Stimulated activated CD4-positive, alpha-beta T cell treated with anti-CD3 and anti-CD28 coated beads, Interleukin-15, amount 100 ng/mL, for 1 hour (primary cell): ENCODE measurements at places on chromosomes 11 and 22.

DNA sequence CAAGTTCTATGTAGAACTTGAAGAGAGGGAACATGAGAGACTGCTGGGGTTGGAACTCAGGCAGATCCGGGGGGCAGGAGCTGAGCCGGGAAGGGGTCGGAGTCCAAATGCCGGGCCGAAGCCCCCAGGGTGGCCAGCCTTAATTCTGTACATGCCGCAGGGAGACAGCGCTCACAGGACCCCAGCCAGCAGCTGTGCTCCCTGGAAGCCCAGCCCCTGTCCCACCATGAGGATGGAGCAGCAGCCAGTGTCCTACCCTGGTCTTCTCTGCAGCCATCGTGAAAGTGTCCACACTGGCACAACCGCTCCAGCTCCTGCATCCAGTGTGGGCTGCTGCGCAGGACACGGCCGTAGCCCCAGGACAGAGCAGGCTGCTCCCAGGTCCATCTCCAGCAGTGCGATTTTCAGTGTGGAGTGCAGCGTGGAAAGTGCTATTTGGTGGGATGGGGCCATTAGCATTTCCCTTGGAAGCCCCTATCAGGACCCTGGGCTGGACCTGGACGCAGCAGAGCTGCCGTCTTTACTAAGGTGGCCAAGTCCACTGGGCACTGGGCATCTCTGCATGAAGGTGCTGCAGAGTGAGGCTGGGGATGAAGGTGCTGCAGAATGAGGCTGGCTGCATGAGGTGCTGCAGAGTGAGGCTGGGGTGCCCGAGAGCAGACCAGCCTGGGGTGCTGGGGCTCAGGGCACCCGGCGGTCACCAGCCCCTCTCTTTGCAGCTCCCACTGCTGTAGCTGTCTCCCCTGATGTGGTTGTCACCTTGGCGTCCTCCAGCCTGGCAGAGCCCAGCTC is 737.4 kb downstream of the BRD1 start:
- DNase-seq, result no peak

DNA sequence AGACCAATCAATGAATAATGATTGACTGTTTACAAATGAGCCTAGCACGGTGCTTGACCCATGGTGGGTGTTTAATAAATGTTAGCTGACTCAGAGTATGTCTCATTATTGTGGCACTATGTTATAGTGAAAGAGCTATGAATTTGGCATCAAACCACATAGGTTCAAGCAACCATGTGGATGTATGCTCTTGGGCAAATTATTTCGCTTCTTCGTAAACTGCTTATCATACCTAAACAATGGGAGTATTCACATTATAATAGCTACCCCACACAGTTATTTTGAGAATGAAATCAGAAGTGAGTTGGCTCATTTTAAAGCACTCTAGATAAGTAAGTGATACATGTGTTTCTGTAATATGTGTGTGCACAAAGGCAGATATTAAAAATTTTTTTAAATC is 118.7 kb upstream of the HSD17B12 start:
- DNase-seq, result no peak

DNA sequence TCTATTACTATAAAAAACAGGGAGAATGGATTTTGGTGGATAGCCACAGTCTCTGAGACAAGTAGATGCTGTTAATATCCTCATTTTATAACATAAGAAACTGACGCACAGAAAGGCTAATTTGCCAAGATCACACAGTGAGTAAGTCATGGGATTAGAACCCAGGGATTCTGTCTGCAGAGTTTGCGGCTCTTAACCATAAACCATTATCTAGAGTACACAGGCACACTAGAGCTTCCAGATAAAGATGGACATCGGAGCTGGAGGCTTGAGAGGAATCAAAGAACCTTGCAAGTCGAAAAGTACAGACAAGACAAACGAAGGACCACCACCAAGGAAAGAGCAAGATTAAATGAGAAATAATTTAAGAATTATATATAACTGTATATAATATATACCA is 11.3 kb downstream of the LGALS12 start:
- DNase-seq, result no peak

GRCh38 chr11:128238521-128239265 is 348.7 kb downstream of the ETS1 start:
- no peak for DNase-seq

- DNase-seq, result no peak
Observed at GRCh38 chr22:49432897-49433443, 394.7 kb downstream of the BRD1 start.

GRCh38 chr11:113994077-113994954 is 19.4 kb downstream of the HTR3A start:
- DNase-seq, result peak; percentile 18

GRCh38 chr11:472816-473215 is 22.7 kb downstream of the PTDSS2 start:
- no peak for DNase-seq

DNA sequence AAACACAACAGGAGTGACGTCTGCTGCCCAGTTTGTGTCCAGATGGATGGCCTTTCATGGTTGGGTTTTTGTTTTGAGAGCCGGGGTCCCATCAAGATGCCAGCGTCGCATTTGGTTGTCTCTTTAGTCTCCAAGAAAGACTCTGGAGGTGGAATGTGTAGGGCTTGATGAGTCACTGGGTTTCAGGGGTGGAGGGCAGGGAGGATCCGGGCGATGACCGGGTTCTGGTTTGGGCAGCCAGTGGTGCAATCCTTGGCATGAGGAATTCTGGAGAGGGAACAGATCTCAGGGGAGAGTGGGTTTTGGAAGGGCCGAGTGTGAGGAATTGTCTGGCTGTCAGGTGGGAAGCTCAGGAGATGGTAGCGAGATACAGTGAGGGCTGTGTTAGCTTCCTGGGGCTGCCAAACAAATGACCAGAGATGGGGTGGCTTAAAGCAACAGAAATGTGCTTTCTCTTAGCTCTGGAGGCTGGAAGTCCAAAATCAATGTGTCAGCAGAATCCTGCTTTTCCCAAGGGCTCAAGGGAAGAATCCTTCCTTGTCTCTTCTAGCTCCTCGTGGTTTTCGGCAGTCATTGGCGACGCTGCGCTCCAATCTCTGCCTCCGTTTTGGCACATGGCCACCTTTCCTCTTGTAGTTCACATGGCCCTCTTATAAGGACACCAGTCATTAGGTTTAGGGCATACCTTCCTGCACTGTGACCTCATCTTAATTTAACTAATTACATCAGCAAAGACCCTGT is 26.4 kb upstream of the PPFIA1 start:
- DNase-seq, result no peak

- no peak for DNase-seq
Observed at GRCh38 chr11:124922831-124923230, 3.8 kb downstream of the HEPN1 start.
